ENCODE measurements at places on chromosomes 11 and 22.

- no peak for DNase-seq
These were observed 29.1 kb downstream of the MAP6 start for GRCh38 chr11:75639762-75640181.

GRCh38 chr11:96196181-96196662 is 146.8 kb downstream of the MAML2 start:
- DNase-seq = no peak

- DNase-seq = no peak
These were observed 706.0 kb downstream of the KCNA4 start for GRCh38 chr11:29310725-29311342.

GRCh38 chr11:16921668-16922067 is 92.5 kb downstream of the PLEKHA7 start:
- DNase-seq = no peak

DNA sequence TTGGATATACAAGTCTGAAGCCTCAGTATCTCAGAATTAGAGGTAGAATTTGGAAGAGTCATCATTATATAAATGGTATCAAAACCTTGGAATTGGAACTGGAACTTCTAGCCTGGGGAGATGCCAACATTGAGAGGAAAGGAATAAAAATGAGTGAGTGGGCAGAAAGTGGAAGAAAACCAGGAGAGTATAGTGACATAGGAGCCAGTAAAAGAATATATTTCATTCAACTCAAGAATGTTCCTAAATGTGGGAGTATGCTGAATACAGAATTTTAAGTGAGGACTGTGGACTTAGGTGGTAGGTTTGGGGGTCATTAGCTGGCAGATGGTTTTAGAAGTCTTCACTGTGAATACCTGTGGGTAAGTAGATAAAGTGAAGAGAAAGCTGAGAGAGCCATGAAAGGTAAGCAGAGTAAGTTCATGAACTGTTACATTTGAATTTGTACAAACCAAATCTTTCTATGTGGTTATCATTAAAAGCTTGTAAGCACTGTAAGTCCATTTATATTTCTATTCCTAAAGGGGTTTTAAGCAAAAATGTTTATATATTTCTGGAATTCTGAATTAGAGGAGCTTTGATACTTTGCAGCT is 60.2 kb downstream of the PDHX start:
- DNase-seq = no peak

DNA sequence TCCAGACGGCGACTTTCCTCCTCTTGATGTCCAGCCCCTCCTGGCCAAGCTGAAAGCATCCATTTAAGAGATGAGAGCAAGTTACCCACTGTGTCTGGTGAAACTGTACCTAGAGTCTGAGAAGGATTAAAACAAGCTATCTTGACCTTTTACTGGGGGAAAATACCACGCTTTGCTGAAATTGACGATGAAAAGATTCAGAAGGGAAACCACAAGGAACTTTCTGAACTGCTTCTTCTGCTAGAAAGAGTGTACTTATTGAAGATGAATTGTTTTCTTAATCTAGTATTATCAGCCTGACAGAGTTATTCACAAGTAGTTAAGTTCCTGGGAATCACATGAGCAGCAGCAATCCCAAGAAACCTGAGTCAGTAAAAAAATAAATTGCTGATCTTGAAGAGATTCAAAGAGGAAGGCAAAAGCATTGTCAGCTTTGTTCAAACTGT is 13.1 kb upstream of the MS4A6A start:
- no peak for DNase-seq

DNA sequence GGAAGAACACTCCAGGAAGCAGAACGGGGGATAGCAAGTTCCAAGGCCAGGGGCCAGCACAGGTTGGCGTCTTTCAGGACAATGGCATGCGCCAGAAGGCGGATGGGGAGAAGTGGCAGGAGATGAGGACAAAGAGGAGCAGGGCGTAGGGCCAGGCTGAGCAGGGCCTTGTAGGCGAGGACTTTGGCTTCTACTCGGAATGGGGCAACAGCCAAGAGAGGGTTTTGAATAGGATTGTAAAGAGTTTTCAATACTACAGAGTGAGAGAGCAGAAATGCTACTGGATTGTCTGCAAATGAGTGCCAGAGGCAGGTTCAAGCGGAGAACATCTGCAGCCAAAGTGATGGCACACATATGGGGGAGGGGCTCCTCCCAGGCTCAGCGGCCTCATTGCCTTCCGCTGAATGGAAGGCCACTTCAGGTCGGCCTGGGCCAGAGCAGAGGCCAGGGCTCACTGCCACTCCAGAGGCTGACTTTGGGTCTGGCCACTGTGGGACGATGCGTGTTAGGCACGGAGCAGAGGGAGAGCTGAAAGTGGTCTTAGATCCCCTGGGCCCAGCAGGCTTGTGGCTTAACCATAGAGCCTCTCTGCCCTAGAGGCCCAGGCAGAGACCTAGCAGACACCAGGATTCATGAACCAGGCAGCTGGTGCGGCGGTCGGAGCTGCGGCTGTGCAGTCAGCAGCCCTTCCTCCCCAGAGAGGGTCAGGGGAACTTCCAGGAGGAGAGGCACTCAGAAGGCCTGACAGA is 118.2 kb downstream of the DSCAML1 start:
- DNase-seq = no peak

- DNase-seq = peak; percentile 90
These were observed 103.0 kb upstream of the CD44 start for GRCh38 chr11:35035894-35036408.

GRCh38 chr11:17734418-17734911 is at the start of gene KCNC1:
TSS of gene KCNC1 (plus strand) at chr11:17734781. CDS start at chr11:17736003, 1,222 bp downstream.
- no peak for DNase-seq

DNA sequence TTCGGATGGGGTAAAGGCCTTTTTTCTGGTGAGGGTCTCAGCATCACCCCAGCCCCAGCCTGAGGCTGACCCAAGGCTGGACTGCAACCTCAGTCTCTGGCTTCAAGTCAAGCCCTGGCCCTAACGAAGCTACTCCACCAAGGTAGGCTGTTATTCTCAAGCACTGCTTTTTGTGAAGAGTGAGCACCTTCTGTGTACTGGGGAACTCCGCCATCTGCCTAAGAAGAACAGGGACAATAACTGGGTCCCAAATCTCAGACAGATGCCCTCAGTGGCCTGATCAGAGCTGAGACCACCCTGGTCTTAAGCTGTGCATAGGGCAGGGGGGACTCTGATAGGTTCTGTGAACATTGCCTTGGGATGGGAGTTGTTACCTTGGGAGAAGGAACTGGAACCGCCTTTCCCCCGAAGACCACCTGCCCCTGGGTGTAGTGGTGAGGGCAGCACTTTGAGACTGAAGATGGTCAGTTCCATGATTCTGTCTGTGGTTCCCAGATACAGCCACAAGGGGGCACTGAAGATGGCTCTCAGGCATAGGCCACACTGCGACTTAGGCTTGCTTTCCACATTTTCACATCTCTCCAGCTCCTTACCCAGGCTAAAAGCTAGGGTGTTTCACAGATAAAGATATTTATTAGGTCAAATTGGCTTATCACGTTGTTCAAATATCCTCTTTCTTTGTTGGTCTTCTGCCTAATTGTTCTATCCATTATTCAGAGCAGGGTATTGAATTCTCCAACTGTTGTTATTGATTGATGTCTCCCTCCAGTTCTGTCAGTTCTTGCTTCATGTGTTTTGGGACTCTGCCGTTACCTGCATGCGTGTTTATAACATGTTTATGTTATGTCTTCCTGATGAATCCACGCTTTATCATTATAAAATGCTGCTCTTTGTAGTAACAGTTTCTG is 11.8 kb upstream of the UVRAG start:
- DNase-seq = peak; percentile 45

DNA sequence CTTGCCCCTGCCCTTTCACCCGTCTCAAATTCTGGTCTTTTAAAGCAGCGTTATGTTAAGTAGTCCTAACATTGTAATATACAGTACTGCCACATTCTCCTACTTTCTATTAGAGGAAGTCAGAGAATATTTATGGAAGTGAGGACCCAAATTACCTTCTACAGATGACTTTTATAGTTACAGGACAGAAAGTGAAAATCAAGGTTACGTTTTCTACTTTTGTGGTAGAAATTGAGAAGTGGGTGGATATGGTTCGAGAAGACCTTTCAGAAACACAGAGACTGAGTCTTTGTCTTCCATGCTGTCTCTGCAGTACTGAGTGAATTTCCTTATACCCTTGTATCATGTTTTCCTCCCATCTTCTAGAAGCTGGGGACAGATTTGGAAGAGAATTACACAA is 17.1 kb downstream of the SC5D start:
- DNase-seq = no peak

DNA sequence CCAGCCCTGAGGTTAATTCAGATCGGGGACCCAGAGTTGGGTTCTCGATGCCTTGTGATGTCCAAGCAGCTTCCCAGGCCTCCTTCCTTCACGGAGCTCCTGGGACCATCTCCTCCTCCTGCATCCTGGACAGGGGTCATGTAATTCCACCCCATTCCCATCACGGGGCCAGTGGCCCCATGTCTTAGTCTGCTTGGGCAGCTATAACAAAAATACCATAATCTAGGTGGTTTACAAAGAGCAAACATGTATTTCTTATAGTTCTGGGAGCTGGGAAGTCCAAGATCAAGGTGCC is 41.7 kb upstream of the PRDM11 start:
- DNase-seq = no peak

DNA sequence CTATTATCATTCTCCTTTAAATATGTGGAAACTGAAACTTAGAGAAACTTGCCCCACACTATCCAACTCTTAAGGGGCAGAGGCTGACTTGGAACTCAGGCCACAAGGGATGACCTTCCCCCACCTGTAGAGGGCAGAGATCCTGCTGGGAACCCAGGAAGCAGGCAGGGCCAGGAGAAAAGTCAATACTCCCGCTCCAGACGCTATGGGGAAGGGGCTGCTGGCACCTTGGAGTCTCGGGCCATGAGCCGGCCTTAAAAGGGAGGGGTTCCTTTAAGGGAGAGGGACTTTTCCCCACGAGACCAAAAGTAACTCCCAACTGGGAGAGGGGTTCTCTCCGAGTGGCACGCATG is 620 bp upstream of the ANO5 start:
- DNase-seq = no peak

- DNase-seq = no peak
These were observed 367.9 kb downstream of the METTL15 start for GRCh38 chr11:28476049-28476448.

DNA sequence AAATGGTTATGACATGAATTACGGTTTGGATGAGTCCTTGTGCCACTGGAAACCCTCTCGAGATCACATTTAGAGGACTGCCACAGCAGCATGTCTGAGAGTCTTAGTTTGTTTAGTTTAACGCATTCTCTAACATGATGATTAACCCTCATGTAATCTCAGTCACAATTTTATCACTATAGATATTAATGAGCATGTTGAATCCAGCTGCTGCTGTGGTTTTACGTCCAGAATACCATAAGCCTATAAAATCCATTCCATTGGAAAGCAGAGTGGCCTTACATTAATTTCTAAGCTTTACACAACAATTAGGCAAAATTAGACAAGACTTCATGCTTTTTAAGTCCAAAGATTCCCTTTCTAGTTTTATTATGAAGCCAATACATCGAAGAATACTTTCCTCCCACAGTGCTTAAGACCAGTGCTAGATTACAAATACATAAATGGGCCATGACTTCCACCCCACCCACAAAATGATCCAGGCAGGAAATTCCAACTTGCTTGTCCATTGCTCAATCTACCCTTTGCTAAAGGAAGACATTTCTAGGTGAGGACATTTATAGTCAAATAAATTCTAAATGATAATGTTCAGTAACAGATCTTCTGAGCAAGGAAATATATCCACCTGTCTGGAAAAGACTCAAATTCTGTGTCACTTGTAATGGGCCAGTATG is 3.5 kb upstream of the ELMOD1 start:
- DNase-seq = no peak

GRCh38 chr11:65165410-65166317 is 4.4 kb upstream of the SPDYC start:
- no peak for DNase-seq

DNA sequence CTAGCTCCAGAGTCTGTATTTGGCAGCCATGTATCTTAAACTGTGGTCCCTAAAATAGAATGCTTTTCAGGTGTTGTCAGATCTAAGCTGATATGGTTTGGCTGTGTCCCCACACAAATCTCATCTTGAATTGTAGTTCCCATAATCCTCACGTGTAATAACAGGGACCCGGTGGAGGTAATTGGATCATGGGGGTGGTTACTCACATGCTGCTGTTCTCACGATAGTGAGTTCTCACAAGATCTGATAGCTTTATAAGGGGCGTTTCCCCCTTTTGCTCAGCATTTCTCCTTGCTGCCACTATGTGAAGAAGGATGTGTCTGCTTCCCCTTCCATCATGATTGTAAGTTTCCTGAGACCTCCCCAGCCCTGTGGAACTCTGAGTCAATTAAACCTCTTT is 199.9 kb upstream of the ISX start:
- no peak for DNase-seq

GRCh38 chr11:18105086-18105801 is 638 bp downstream of the SAAL1 start:
- DNase-seq = no peak

- no peak for DNase-seq
These were observed 150.2 kb downstream of the ETS1 start for GRCh38 chr11:128437136-128437535.

DNA sequence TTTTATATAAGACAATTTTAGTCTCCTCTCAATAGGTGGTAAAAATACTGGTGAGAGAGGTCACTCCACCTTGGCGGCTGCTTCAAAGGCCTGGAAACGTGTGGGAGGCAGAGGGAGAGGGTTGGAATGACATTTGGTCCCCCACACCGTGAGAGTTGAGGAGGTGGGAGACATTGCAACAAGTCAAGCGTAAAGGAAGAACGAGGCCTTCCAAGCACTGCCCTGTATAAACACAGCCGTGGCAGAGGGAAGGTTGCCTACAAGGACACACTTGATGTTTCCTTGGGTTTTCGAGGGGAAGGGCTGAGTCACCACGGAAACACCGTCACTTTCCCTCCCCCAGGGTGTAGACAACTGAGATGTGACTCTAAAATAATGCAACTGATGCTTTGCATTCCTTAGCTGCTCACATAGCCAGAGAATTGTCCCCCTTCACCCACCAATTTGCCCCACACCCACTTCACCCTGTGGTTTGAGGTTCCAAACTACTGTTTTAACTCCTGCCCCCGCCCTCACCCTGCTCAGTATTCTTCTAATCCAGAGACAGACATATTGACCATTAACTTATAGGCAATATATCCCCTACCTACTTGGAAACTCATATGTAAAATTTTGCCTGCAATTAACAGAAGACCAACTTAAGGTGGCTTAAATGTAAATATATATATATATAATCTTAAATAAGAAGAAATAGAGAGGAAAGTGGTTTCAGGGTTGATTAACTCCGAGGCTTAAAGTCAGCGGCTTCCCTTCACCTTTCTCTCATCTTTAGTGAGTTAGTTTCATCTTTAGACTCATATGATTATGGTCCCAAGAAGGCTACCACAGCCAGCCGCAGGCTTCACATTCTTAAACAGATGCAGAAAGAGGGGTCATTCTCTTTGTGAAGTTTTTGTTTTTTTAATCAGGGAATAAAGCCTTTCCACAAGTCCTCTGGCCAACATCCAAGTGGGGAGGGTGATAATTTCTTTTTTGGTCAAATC is 54.1 kb upstream of the BDNF start:
- DNase-seq = no peak

- DNase-seq = no peak
These were observed 230.8 kb downstream of the CTTN start for GRCh38 chr11:70628855-70629844.
